ENCODE measurements at places on chromosomes 12 and 14. TPM values are rescaled to one million over a fixed set of nuclear protein-coding genes. Genes with fewer than 3 reads are reported as not detected.

Gene TAS2R8
- total RNA-seq = not detected

Gene PMEL
- 0.65 TPM for total RNA-seq

Gene C12orf54
- not detected for total RNA-seq

Gene NPFF
- total RNA-seq = not detected

Gene ORMDL2
- 101 TPM for total RNA-seq

Gene DYRK2
- total RNA-seq = 9.8 TPM

Gene IL22
- not detected for total RNA-seq

Gene POTEG
- total RNA-seq = not detected

Gene KCNH3
- total RNA-seq = 2.8 TPM

Gene BCL11B
- 0.26 TPM for total RNA-seq

Gene CABP1
- total RNA-seq = 0.14 TPM

Gene SMIM41
- not detected for total RNA-seq

Gene KRT6C
- not detected for total RNA-seq

Gene EIF2S3B
- total RNA-seq = 0.82 TPM

Gene CIROP
- total RNA-seq = not detected

Gene SLC6A13
- total RNA-seq = not detected

Gene SIX4
- total RNA-seq = 2.1 TPM

Gene HEBP1
- 53.8 TPM for total RNA-seq

Gene RBM25
- 63.5 TPM for total RNA-seq
